ENCODE measurements at places on chromosomes 16 and 17.

DNA sequence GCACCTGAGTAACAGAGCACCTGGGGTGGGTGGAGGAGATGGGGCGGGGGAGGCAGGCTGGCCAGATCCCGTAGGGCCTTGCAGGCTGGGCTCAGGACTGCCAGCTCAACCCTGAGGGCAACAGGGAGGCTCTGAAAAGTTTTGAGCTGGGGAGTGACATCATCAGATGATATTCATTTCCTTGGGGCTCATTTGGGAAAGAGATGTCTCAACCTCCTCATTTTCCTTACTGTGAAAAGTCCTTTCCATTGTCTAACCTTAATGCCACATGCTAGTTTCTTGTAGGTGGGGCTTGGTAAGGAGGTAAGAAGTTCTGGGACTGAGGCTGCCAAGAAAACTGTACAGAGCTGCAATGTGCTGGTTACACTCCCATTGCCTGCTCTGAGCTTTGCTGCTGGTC is 3.7 kb downstream of the TNS4 start:
- DNase-seq: no peak

DNA sequence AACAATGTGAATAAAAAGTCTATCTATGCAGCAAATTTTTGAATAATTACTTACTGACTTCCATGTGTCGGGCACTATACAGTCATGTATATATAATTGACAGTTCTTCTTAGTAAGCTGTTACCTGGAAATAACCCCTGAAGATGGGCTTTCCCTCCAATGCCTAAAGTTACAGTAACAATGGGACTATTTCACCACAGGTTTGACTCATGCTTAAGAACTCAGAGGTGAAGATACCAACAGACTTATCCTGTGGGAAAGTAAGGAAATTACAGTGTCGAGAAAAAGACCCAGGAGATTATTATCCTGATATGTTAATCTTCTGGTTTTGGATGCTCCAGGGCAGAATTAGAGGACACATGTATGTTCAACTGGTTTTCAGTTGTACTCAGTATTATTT is 601.5 kb upstream of the SOX9 start:
- DNase-seq: no peak

GRCh38 chr17:11273596-11273995 is 32.6 kb downstream of the SHISA6 start:
- no peak for DNase-seq

GRCh38 chr16:76193906-76194615 is 83.1 kb upstream of the CNTNAP4 start:
- no peak for DNase-seq

DNA sequence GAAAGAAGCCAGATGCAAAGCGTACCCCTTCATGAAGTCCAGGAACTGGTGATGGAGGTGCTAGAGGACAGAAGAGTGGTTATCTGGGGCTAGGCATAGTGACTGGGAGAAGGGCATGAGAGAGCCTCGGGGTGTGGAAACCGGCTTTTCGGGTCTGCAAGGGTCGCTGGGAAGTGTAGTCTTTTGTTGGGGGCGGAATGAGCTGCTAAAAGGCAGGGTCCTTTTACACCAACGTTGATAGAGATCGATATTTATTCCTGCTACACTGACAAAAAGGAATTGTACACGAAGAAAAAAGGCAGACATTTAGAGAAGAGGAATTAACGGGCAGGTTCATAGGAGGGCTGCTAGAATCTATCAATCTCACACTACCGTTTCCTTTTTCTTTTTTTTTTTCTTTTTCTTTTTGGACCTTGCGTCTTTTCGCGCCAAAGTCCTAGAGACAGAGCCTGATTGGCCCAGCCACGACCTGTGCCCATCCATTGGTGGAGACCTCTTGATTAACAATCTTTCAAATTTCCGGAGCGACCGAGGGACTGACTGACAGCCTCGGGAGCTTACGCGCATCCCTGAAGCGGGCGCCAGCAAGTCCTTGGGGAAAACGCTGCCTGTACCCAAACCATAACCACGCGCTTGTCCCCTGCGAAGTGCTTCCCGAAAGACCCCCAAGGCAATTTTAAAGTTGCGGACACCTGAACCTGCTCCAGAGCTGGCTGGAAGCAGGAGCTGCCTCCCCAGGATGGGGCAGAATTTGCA is 27.7 kb upstream of the DHRS7B start:
- DNase-seq: peak; percentile 5

DNA sequence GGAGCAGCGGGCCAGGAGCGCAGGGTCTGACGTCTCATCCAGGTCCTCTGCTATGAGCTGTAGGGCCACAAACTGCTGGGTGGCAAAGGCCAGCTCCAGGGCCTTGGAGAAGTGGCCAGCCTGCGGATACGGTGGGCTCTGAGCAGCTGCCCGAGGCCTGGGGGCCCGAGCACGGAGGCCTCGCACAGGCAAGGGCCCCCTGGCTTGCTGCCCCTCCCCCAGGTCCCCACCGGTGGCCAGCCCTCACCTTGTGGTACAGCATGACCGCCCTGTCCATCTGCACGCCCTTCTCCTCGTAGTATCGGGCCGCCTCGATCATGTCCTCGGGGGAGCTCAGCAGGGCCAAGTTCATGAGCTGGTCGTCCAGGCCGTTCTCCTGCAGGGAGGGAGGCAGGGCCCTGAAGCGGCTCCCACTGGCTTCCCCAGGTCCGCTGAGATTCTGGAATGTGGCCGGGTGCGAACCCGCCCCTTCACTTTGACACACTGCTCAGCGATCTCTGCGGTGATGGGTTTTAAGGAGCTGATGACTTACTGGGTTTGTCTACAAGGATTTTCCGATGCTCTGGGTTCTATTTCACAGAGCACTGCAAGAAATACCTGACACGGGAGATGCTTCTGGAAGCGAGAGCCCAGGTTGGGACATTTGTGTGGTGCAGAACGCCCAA is 9.8 kb upstream of the TMEM204 start:
- DNase-seq: no peak

- no peak for DNase-seq
Observed at GRCh38 chr16:49652456-49653172, 203.3 kb downstream of the ZNF423 start.

Measured in stimulated activated CD4-positive, alpha-beta T cell treated with anti-CD3 and anti-CD28 coated beads, Interleukin-15, amount 100 ng/mL, for 1 hour (primary cell).